ENCODE measurements at places on chromosomes 6 and 20. TPM values are rescaled to one million over a fixed set of nuclear protein-coding genes. Genes with fewer than 3 reads are reported as not detected.

Gene TRIM40
- total RNA-seq, result not detected

Gene PAK5
- total RNA-seq, result 55.7 TPM

Gene LY6G6C
- 0.31 TPM for total RNA-seq

Gene AGER
- total RNA-seq, result 0.78 TPM

Gene TINAG
- 0.16 TPM for total RNA-seq

Gene GRM4
- 0.94 TPM for total RNA-seq

Gene EMILIN3
- total RNA-seq, result 3.1 TPM

Gene TBC1D7
- 41.8 TPM for total RNA-seq

Gene EPHA7
- 102 TPM for total RNA-seq

Gene GLYATL3
- not detected for total RNA-seq

Gene ID4
- 132 TPM for total RNA-seq

Gene BPIFA1
- not detected for total RNA-seq

Gene ALDH8A1
- 1.4 TPM for total RNA-seq

Gene MAP7
- 6.1 TPM for total RNA-seq

Gene KIAA1755
- total RNA-seq, result 0.94 TPM

Gene PRPH2
- total RNA-seq, result 5.0 TPM

Gene TTBK1
- 13.1 TPM for total RNA-seq

Gene MLIP
- 8.6 TPM for total RNA-seq

Gene ZSCAN31
- 16.5 TPM for total RNA-seq

Gene HLA-DRB5
- not detected for total RNA-seq

Gene AHCY
- total RNA-seq, result 42.9 TPM

Gene MOCS3
- 10.3 TPM for total RNA-seq

Gene PBOV1
- total RNA-seq, result not detected

Gene ADTRP
- total RNA-seq, result 2.5 TPM

Gene TMX4
- 46.8 TPM for total RNA-seq

Data from occipital lobe (tissue), 3 donors.